ENCODE measurements at places on chromosomes 7 and 10.

GRCh38 chr7:43198599-43199090 lies 86.2 kb downstream of the HECW1 start:
- no peak for DNase-seq

- peak; percentile 88 for DNase-seq
Measured at GRCh38 chr7:909358-910329, 33.3 kb downstream of the GET4 start.

GRCh38 chr10:99233689-99234037 lies 2.0 kb downstream of the HPSE2 start:
- DNase-seq = peak; percentile 70

DNA sequence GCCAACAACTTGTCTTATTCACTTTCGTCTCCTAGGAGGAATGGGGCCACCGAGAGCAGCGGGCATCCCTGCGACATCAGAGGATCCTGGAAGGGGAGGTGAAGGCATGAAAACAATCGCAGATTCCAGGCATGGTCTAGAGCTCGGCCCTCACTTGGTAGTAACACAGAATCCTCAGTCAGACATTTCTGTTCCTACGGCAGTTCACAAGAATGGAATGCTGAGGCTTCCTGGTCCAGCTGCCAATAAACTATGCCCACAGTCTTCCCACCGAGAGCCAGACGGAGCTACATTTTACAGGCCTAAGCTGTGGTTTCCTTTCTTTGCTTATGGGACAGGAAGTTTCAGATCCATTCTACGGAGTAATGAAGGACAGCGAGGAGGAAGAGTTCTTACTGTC lies 75.8 kb downstream of the OR13A1 start:
- no peak for DNase-seq

- DNase-seq = no peak
Measured at GRCh38 chr10:74955796-74956195, 129.4 kb downstream of the KAT6B start.

DNA sequence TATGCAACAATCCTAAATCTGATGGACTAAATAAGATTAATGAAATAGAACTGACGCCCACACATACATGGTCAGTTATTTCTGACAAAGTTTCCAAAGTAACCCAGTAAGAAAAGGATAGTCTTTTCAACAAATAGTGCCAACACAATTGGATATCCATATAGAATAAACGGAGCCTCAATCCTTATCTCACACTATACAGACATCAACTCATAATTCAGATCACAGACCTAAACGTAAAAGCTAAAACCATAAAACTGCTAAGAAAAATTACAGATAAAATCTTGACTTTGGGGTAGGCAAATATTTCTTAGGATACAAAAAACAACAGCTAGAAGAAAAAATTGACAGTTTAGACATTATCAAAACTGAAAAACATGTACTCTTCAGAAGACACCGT lies 8.5 kb downstream of the CACUL1 start:
- DNase-seq = no peak

DNA sequence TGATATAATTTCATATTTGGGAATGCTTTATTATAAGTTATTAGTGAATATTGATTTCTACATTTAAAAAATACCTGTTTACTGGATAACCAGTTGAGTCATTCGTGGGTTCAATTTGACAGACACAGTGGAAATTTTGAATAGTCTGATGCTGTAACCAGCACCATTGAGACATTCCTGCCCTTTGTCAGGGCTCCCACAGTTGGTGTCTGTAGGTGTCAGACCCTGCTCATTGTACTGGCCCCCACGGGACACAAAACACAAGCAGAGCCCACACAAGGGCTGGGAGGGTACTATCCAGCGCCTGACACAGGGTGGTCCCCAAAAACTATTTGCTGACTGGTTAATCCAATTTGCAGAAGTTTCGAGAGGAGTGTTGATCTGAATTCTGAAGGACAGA lies 35.9 kb downstream of the EEPD1 start:
- DNase-seq = no peak

GRCh38 chr10:125201791-125202622 lies 41.6 kb upstream of the CTBP2 start:
- peak; percentile 49 for DNase-seq

DNA sequence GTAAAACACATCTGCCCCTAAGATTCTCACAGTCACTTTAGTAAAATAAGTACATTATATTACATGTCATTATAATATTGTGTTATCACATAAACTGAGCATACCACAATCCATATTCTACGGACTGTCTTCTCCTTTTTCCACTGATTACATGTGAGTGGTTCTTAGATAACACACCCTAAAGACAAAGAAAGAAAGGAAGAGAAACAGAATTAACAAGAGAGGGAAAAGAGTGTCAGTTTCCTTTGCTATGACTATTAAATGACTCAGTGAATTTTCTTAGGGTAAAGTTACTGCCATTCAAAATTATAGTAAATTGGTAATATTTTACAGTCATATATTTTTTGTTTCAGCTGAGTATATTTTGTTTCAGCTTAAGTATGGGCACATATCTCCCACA lies 268.3 kb downstream of the TWIST1 start:
- DNase-seq = no peak

Measured in upper lobe of right lung (tissue), 1 donor.